ENCODE measurements at places on chromosomes 12 and 14.

DNA sequence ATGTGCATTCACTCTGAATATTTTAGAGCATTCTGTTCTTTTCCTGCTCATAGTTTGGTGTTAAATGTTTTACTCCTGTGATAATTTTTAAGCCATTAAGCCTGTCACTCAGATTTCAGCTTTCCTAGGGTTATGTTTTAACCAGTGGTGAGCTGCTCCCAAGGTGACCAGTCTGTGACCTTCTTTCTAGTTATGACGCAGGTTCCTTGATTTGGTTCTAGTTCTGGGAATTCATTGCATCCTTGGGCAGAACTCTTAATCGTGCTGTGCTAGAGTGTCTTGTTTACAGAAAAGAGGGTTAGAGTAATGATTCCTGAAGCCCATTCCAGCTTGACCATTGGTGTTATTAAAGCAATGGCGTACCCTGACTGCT lies 2.2 kb downstream of the GABARAPL1 start:
- DNase-seq, result no peak

DNA sequence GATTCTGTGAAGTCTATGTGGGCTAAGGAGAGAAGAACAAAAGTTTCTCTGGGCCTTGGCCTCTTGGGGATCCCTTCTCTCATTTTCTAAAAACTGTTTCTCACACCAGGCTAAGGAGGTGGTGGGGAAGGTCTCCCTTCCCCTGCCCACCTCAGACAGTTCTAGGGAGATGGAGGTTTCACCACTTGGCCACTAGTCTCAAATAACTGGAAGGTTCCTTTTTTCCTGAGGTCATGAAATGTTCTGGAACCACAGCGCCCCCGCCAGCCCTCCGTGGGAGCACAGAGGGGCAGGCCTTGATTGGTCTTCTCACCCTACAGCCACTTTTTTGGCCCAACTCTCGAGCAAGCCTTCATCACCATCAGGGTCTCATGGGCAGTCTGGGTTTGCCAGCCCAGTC lies 12.6 kb downstream of the C12orf43 start:
- DNase-seq, result no peak

GRCh38 chr14:58663494-58664111 lies 25.8 kb downstream of the DACT1 start:
- DNase-seq, result no peak

DNA sequence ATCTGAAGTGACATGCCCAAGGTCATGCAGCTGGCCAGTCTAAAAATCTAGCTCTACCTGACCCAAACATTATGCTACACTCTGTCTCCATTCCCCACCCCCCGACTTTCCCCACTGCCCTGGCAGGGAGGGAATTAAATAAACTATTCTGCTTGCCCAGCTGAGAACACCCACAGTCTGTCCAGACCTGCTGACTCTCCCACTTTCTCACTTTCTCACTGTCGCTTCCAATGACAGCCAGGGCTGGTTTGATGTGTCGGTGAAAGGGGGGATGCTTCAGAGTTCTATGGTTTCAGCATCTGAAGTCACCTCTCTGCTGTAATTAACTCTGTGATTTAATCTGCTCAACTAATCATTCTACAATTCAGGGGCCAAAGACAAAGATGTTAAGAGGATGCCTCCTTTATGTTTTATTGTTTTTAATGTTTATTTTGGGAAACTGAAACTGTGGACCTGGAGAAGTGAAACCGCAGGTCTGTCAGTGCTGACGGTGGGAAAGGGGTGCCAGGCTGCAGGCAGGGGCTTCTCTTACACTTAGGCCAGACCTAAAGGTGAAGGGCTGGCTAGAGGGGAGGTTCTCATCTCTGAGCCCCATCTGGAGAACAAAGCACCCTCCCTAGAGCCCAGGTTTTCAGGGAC lies 8.1 kb upstream of the MSI1 start:
- DNase-seq, result no peak

DNA sequence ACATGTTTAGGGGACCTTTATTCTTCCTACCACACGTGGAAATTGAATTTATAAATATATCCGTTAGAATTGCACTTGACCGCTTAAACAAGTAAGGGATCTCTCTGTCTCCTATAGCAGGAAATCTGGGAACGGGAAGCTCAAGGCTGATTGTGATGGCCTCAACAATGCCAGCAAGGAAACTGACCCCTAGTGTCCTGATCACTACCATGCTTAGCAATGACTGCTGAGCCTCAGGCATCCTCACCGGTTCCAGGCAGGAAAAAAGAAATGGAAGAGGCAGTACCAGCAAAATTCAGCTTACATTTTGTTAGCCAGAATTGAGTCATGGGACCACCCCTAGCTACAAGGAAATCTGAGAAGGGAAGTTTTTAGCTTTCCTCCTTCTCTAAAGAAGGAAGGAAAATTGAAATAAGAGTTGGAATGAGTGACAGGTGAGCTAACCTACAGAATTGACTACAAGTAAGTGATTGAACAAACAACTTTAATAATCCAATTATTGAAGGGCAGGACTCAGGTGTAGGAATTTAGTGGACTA lies 43.9 kb upstream of the AMN1 start:
- no peak for DNase-seq

DNA sequence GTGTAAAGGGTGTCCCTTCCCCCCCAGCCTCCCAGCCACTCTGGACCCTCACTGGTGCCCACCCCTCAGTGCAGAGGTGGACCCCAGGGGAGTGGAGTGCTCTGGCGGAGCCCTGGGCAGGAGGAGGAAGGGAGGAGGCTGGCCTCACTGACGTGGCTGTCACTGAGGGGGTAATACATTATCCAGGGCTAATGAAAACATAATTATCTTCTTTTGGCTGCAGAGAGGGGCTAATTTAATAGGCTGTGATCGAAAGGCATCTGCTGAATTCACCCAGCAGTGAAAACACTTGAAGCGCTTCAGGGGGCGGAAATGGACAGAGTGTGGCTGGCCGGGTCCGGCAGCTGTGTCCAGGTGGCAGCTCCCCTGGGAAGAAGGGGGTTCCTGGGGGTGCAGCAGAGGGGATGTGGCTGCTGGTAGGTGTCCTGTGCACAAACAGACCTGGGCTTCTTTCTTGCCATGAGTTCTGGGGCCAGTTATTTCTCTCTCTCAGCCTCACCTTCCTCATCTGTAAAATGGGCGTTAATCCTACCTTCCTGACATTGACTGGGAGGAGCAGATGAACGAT lies 3.7 kb upstream of the NOS1 start:
- DNase-seq, result no peak

GRCh38 chr12:93782853-93783252 lies 105.7 kb downstream of the CRADD start:
- no peak for DNase-seq

DNA sequence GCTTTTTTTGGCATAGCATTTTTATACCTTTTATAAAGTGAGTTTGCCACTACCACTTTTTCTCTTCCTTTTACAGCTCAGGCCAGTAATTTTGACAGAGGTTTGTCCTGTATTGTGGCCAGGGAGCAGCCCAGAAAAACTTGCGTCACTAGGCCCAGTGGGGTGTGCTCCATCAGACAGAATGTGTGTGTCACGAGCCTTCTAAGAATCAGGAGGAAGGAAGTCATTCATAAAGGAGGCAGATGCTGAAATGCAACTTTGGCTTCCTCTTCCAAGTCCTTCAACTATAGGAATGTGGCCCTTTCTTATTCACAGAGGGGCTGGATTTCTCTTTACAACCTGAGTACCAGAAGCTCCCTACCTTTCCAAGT lies 10.1 kb upstream of the RAB35 start:
- no peak for DNase-seq

- DNase-seq, result no peak
These were observed 89.5 kb upstream of the BCL2L14 start for GRCh38 chr12:11981121-11981733.
